Testis (tissue), 5 donors: ENCODE measurements at places on chromosomes 7 and 10. TPM values are rescaled to one million over a fixed set of nuclear protein-coding genes. Genes with fewer than 3 reads are reported as not detected.

DNA sequence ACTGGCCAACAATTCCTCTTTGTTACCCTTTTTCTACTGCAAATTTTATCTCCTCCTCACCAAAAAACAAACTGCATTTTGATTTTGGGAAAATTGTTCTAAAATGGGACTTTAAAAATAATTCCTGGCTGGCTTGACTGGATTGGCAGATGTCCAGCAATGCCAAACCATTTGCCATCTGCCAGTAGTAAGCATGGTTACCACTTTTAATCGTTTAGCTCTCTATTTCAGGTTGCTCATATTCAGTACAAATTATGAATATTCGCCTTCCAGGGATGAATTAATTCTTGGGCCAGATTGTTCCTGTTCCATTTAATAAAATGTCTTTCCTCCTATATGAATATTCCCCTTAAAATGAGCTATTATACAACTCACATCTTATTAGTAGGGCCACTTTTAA, 35.7 kb downstream of the SMNDC1 start:
- peak overlapping the region; percentile 81 for H3K27ac ChIP-seq
- H3K4me3 ChIP-seq: no peak overlapping the region
- H3K27me3 ChIP-seq: no peaks in the 10 kb centered on the region
- no peak for DNase-seq
- H3K36me3 ChIP-seq: no peaks in the 10 kb centered on the region
- peaks cover 49% of the 10 kb centered on the region for H3K4me1 ChIP-seq

DNA sequence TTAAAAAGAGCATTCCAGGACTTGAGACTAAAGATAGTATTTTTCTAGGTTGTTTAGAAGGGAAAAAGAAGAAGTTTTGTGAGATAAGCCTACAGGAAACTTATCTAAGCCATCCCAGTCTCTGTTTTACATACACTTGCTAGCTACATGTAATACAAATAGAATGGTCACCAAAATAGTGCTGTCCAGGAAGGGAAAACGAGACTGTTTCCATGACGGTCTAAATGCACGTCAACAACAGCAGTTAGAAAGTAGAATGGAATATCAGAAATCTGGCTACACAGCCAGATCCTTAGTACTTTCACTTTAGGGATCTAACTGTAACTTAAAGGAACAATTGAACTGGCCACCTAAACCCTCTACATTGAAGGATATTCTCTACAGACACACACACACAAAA, 117.6 kb downstream of the TSPAN12 start:
- no peaks in the 10 kb centered on the region for H3K4me1 ChIP-seq
- DNase-seq: no peak
- H3K27ac ChIP-seq: no peak overlapping the region
- H3K36me3 ChIP-seq: no peaks in the 10 kb centered on the region

- H3K36me3 ChIP-seq: no peaks in the 10 kb centered on the region
- no peak overlapping the region for H3K27ac ChIP-seq
Measured at GRCh38 chr7:148201992-148202391, 388.6 kb upstream of the C7orf33 start.

DNA sequence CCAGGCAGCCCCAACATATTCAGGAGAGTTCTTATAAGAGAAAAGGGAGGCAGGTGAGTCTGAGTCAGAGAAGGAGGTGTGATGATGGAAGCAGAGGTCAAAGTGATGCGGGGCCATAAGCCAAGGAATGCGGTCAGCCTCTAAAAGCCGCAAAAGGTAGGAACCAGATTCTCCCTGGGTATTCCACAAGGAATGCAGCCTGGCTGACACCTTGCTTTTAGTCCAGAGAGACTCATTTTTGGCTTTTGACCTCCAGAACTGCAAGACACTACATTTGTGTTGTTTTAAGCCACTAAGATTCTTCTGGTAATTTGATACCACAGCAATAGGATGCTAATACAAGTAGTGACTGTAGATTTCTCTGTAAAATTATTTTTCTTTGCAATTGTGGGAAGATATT, 151.5 kb upstream of the EEPD1 start:
- H3K4me3 ChIP-seq: no peak overlapping the region
- no peaks in the 10 kb centered on the region for H3K27me3 ChIP-seq
- no peaks in the 10 kb centered on the region for H3K4me1 ChIP-seq
- H3K27ac ChIP-seq: no peak overlapping the region
- no peak for DNase-seq

DNA sequence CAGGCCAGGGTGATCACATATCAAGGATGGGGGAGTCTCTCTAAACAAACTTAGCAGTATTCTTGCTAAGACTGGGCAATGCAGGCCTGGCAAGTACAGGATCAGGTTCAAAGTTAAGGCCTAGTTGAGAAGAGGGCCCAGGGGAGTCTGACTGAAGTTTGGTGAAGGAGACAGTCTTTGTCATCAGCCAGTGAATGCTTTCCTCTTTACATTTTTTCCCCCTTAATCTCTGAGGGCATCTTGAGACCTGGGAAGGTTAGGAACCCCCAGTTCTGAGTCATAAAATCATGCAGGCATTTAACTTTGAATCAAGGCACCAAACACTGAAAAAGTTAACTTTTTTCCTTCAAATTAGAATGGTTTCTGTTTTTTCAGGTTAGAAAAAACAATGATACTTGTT, 311.5 kb downstream of the REEP3 start:
- H3K27me3 ChIP-seq: no peaks in the 10 kb centered on the region
- DNase-seq: no peak
- H3K4me1 ChIP-seq: no peaks in the 10 kb centered on the region
- H3K36me3 ChIP-seq: no peaks in the 10 kb centered on the region

GRCh38 chr10:129055225-129055624, 411.8 kb upstream of the MGMT start:
- no peaks in the 10 kb centered on the region for H3K4me1 ChIP-seq
- no peak overlapping the region for H3K4me3 ChIP-seq
- H3K27ac ChIP-seq: no peak overlapping the region
- no peak for DNase-seq
- no peaks in the 10 kb centered on the region for H3K36me3 ChIP-seq
- no peaks in the 10 kb centered on the region for H3K27me3 ChIP-seq

Gene SFMBT2
- total RNA-seq: 8.5 TPM

Gene TMEM270
- total RNA-seq: 70.1 TPM

Gene RBM20
- total RNA-seq: 5.3 TPM

Gene ZNF736
- total RNA-seq: 56.3 TPM
